ENCODE measurements at places on chromosomes 7 and 10.
A peak's percentile ranks its signal among the peaks of the same experiment; 100 is the strongest.

GRCh38 chr7:116591202-116592040 is 66.6 kb downstream of the CAV1 start:
- no peak for DNase-seq

DNA sequence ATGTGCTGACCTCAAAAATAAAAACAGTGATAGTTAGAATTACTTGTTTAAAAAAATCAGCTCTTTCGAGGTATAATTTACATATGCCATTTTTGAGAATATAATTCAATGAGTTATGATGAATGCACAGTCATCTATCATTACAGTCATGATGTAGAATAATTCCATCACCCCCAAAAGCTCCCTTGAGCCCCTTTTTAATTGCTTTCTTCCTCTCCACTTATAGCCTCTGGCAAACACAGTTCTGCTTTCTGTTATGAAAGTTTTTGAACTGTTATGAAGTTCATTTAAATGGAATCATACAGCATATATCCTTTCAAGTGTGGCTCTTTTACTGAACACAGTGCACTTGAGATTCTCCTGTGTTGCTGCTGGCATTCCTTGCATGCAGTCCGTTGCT is 41.4 kb downstream of the PRTFDC1 start:
- no peak for DNase-seq

- no peak for DNase-seq
Measured at GRCh38 chr7:79055722-79056415, 397.6 kb downstream of the MAGI2 start.

DNA sequence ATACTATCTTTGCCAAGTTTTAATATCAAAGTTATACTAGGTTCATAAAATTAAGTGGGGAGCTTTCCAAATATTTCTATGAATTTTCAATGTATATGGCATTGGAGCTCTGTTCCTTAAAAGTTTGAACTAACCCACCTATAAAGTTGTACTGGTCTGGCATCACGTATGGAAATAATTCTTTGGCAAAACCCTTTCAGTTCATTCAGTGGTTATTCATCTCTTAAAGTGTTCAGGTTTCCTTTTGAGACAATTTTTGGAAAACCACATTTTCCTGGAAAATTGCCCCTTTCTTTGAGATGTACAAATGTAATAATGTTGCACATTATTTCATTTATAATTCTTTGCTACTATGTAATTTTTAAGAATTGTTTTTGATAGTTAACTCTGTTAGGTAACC is 62.5 kb upstream of the INPP5A start:
- no peak for DNase-seq

- no peak for DNase-seq
Measured at GRCh38 chr7:81503336-81503735, 266.5 kb downstream of the HGF start.

GRCh38 chr10:125640653-125641052 is 42.3 kb downstream of the TEX36 start:
- no peak for DNase-seq

- DNase-seq = no peak
Measured at GRCh38 chr7:111137296-111138192, 46.6 kb downstream of the LRRN3 start.

DNA sequence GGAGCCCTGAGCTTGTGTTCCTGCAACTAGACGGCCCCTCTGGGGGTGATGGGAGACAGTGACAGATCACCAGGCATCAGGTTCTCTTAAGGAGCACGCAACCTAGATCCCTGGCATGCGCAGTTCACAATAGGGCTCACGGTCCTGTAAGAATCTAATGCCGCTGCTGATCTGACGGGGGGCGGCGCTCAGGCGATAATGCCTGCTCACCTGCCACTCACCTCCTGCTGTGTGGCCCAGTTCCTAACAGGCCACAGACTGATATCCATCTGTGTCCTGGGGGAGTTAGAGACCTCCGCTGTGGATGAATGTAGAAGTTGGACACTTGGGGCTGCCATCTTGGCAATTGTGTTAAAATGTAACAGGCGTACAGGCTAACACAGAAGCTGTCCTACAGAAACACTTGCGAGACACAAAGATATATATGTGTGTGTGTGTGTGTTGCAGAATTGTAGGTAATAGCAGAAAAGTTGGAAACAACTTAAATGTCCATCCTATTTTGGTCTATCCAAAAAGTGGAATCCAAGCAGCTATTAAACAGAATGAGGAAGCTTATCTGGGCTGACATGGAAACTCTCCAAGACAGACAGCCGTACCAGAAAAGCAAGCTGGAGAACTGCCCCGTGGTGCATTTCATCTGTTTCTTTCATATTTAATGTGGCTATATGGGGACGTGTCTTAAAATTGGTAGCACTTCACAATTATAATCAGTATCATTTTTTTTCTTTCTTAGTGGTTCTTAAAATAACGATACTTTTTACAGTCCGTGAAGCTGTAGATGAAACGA is 82.8 kb downstream of the MKI67 start:
- DNase-seq = no peak

GRCh38 chr7:22676385-22676784 is 50.6 kb upstream of the IL6 start:
- DNase-seq = no peak

DNA sequence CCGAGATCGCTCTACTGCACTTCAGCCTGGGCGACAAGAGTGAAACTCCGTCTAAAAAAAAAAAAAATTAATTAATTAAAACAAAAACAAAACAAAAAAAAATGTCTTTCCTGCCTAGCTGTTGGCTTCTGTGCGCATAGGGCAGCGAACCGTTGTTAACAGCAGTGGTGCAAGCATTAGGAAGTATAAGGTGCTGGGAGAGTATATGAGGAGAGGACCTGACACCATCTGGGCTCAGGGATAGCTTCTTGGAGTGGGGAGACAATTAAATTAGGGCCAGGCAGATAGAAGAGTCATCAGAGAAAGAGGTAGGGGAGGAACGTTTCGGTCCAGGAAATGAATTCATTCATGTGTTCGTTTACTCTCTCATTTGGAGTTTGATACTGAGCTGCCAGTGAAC is 46.2 kb upstream of the EZH2 start:
- no peak for DNase-seq

- DNase-seq = peak; percentile 32
Measured at GRCh38 chr7:123747620-123748141, 1.1 kb downstream of the WASL start.

DNA sequence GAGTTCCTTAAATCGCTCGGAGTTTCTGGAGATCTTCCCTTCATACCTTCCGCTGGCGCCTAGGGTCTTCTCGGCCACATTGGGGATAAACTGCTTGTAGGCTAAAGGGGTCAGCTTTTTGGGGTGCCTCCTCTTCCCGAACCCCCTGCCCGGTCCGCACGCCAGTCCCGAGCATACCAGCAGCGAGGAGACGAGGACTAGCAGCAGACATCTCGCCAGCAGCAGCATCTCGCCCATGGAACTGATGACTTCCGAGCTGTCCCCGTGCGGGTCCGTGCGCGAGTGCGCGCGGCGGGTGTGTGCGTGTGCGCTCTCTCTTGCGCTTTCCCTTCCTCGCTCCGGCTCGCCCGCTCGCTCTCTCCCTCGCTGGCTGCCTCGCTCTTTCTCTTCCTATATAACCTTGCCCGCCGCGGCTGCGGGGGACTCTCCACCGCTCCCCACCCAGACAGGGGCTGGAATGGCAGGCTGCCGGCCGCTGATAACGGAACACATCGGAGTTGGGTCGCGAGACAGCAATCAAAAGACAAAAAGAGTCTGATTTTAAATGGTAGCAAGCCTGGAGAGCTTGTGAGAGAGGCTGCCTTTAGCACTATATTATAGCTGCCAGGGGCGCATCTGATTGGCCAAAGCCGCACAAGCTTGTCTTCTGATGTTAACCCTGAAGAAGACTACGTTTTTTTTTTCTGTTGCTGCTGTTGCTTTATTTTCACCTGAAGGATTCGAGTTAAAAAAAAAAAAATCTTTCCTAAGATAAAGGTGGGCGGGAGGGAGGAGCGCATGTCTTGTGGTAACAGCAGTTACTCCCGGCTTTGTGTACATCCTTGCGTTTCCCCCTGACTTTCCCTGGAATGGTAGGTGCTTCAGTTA is at the start of gene SHH:
TSS of gene SHH (minus strand) at position 569 of the 867 bp plus-strand sequence. CDS start at position 228, 341 bp downstream.
- peak; percentile 40 for DNase-seq

DNA sequence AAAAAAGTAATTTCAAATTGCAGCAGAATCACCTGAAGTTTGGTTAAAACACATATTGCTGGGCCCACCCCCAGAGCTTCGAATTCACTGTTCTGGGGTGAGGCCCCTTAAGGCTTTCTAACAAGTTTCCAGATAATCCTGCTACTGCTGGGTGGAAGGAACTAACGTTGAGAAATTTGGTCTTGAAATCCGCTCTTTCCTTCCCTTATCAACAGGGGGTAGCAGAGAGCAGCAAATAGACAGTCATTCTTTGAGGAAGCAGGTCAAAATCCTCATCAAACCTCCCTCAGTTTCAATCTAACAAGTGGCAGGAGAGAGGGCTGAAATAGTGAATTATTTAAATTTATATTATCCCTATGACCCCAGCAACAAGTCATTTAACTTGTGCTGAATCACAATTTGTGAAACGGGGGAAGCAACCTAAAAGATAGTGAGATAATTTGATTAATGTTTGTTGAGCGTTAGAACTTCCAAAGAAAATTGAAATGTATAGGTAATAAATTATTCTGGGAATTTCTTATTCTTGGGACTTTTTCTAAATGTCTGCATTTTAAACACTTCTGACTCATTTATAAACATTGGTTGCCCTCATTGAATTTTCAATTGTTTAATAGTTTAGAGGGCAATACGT is 21.7 kb upstream of the MALSU1 start:
- DNase-seq = no peak

DNA sequence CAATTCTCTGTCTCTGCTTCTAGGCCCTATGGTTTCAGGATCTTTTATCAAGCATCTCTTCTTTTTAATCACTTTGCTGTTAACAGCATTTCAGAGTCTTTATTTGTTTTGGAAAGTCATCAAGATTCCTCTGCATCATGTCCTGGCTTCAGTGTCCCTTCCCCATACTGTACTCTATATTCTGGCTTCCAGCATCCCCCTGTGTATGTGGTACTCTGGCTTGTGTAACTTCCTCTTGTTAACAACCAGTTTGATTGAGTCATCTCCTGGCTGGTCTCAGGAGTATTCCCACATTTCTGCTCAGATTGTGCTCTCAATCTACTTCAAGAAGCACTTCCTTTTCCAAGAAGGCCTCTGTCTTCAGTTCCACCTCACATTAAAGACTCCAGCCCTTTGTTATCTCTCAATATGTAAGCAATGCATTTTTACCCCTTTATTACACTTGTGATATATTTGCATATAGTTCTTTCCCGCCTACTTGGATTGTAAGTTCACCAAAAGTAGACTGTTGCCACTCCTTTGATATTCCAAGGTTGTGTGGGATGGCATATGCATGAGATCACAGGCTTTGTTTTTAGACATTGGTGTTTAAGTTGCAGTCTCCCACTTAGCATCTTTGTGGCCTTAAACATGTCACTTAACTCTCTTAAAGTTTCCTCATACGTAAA is 15.1 kb upstream of the ATE1 start:
- DNase-seq = no peak

- DNase-seq = no peak
Measured at GRCh38 chr7:55134359-55134725, 115.5 kb downstream of the EGFR start.

Measured in 8988T (cell line).